ENCODE measurements at places on chromosomes 1 and 21.

- no peak for DNase-seq
These were observed 8.5 kb upstream of the NID1 start for GRCh38 chr1:236073307-236073897.

DNA sequence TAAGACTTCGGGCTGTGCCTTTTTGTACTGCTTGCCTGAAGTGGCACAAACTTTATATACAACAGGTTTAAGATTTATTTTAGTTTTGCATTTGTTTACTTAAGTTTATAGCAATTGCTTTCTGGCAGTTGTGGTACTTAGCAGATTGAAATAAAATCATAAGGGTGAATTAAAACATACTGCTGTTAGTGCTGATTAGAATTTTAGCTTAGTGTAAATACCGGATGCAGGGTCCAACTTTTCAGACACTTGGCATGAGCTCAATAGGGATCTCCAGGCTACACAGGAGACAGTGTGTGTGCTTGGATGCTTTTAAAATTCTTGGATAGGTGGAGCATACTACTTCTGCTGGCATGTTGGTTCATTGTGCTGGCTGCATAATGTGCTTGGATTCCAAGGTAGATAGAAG lies 159.6 kb downstream of the NFIA start:
- DNase-seq = no peak

DNA sequence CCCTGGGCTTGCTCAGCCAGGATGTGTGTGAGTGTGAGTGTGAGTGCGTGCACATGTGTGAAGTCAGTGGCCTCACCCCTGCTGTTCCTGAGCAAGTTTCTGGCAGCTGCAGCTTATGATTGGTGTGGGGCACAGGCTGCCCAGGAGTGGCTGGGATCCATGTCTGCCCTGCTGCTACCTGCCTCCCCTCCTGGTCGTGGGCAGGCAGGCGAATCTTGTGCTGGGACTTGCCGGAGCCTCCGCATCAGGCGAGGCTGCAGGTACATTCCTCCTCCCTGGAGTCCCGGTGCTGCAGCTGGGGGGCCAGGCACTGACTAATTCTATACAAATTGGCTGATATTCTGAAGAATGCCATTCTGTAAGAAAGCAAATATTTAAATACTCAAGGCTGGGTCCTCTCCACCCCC lies 85.6 kb upstream of the WNT4 start:
- DNase-seq = no peak

GRCh38 chr1:214003233-214003632 lies 15.5 kb downstream of the PROX1 start:
- no peak for DNase-seq

- DNase-seq = no peak
These were observed 59.3 kb upstream of the PTGFRN start for GRCh38 chr1:116850436-116850835.

DNA sequence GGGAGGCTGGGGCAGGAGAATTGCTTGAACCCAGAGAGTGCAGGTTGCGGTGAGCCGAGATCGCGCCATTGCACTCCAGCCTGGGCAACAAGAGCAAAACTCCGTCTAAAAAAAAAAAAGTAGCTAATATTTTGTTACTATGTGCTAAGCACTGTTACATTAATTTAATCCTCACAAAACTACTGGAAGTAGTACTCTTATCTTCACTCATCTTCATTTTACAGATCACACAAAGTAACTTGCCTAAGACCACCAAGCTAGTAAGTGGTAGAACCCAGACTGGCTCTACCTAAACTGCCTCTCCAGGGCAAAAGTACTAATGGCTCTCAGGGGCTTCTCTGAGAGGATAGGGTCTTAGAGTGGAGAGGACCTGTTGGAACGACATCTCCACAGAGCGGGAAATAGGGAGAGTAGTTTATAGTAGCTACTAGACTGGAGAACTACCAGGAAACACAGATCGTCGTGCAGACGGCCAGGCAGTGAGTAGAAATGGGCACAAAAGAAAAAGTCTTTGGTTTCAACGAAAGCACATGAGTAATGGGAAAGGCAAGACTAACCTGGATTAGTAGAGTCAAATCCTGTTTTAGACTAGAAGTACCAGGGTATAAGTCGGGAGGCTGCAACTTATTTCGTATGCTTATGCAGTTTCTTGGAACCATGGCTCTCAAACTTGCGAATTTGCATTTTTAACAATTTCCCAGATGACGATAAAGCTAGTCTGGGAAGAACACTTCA lies 1.4 kb downstream of the CLCC1 start:
- no peak for DNase-seq

DNA sequence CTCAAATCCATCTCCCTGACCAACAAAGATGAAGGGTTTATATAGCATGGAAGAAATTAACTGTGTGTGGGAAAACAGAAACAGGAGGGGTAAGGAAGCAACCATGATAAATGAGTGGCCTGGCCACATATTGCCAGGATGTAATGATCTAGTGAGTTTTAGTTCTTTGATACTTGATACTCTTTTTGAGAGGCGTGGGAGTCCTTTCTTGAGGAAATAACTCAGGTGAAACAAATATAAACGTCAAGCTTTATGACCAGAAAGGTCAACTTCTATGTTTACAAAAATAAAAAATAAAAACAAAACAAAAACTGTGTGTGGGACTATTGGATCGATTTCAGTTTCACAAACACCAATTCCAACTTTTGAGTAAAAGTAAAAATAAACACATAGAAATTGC lies 860.8 kb upstream of the B3GALT2 start:
- DNase-seq = no peak

DNA sequence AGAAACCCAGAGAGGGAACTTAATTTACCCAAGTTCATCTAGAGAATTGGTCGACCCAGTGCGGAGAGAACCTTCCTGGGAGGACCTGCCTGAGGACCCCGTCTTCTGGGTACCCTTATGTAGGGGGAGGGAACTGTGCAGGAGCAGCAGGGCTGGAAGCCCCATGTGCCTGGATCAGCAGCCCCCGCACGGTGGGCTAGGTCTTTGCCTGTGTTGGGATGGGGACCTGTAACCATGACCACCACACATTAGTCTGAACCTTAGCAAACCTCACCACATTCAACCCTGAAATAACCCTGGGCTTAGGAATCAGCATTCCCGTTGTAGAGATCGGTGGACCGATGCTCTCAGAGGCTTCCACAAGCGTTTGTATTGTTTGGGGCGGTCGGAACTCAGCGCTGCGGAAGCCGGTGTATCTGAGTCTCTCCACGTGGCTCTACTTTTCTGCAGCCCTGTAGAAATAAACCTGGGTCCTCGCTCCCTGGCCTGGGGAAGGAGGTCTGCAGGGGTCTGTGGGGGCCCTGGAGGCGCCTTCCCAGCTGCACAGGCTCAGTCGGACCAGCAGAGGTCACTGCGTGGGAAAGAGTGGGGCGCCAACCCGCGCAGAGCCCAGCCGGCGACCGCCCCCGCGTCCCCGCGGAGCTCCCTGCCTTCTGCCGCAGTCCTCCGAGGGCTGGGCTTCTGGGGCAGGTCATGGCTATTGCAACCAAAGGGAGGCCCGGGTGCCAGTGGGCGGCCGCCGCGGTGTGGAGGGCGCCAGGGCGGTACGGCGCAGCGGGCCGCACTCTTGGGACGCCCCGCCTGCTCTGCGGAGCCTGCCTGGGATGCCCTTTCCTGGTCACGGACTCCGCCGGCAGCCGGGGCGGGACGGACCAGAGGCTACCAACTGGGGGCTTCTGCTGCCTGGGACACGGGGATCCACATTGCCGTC lies 36.2 kb upstream of the KCNA10 start:
- DNase-seq = peak; percentile 43

GRCh38 chr1:87684194-87684593 lies 355.5 kb downstream of the LMO4 start:
- peak; percentile 11 for DNase-seq

DNA sequence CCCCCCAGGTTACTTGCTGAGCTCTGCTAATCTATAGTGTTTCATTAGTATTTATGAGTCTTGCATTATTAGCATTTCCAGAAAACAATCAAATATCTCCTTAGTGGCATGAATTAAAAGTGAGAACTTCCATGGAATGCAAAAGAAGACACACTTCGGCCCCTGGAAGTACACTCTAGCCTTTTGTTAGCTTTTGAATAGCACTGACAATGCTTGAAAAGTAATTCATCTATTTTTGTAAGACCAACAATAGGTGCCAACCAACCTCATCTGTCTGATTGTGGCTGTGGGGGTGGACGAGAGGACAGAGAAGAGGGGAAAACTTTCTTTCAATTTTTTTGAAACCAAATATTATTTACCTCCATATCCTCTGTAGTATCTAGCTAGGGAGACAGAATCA lies 27.8 kb downstream of the KIAA0040 start:
- no peak for DNase-seq

GRCh38 chr1:212686069-212686468 lies 13.6 kb downstream of the BATF3 start:
- no peak for DNase-seq

DNA sequence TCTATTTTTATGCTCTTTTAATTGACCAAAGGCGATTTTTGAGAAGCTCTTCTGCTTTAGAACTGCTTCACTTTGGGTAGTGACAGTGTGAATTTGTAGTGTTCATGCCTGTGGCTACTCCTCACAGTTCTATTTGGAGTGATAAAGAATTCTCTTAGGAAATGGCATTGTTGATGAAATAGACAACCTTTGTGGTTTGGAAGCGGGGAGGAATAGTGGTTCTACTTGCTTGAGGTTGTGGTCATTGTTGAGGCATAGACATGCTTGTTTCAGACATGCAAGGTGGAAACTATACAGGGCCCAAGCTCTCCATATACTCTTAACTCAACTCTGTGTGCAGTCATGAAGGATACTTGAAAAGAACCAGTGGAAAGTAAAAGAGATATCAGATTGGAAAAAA lies 481.1 kb upstream of the NEGR1 start:
- no peak for DNase-seq

GRCh38 chr1:187621951-187622350 lies 793.2 kb downstream of the PLA2G4A start:
- DNase-seq = no peak
